ENCODE measurements at places on chromosomes 2 and 18.

DNA sequence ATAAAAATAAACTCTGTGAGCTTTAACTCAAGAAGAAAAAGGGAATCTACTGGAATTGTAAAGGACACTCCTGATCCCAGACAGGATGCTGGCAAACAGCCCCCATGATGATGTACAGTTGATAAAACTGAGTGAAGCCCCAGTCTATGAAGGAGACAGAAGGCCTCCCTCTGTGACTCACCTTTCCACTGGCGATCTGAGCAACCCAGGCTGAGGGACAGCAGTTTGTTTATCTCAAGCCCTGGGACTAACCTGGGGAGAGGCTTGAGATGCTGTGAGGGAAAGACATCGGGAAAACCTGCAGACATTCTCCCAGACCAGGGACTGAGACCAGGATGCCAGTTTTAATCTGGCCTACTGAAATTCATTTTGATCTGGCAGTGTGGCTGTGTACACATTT, 104.5 kb upstream of the CDH2 start:
- DNase-seq, result no peak

GRCh38 chr2:219386532-219387280, 1.0 kb downstream of the DNPEP start:
- DNase-seq, result no peak

DNA sequence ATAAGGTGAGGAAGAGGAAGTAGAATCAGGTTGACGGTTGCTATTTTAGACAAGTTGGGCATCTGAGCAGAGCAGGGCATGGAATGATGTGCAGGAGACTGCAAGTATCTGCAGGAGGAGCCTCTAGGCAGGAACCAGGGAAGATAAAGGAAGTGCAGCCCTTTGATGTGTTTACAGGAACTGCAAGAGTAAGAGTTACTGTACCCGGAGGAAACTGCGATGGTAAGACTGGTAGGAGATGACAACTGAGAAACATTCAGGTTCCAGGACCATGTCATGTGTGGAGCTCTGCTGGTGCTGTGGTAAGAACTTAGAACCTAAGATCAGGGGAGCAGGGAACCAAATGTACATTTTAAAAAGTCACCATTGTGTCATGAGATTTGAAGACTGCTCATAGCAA, 134.3 kb upstream of the STON1 start:
- DNase-seq, result no peak

- no peak for DNase-seq
Observed at GRCh38 chr2:233546101-233546500, 20.5 kb downstream of the USP40 start.

GRCh38 chr2:205056151-205056561, 510.9 kb downstream of the PARD3B start:
- no peak for DNase-seq

DNA sequence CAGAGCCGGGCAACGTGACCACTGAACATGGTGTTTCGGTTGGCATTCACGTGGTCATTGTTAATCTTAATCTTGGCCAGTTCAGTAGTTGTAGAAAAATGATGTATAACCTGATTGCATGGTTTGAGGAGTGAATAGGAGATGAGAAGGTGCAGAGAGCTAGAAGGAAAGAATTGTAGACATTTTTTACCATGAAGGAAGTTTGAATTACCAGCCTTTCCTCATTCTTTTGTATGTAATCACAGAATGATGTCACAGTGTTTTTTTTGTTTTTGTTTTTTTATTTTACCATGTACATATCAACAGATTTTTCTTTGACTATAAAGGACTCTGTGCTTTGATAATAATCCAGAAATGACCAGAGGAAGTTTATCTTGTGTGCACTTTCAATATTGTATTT, 126.3 kb downstream of the LTBP1 start:
- no peak for DNase-seq

GRCh38 chr2:21773168-21773567, 649.4 kb downstream of the TDRD15 start:
- DNase-seq, result no peak

DNA sequence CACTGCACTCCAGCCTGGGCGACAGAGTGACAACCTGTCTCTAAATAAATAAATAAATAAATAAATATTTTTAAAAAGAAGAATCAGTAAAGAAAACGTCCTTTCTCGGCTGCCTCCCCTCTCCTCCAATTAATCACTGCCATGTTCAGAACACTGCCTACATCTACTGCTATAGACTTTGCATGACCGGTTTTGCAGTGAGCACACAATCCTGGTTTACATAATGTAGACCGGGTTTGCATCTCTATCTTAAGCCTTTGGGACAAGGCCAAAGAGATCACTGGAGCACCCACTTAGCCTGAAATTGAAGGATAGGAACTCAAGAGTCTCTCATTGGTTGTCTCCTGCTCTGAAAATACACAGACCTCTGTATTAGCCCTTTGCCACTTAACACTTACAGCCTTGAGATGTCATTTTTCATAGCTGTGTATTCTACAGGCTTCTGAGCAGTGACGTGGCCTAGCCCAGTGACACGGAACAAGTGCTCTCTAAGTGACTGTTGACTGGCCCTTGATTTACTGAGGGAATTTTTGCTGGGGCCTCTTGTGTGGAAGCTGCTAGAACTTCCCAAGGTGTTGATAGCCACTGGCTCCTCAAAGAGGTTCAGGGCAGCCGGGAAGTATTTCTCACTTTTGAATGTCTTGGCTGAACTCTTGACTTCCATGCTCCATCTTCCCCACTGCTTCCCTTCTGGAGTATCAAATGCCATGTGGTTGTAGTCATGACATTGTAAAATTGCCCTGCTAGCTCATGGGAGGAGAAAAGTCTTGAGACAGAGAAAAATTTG, 45.3 kb upstream of the CCBE1 start:
- no peak for DNase-seq

DNA sequence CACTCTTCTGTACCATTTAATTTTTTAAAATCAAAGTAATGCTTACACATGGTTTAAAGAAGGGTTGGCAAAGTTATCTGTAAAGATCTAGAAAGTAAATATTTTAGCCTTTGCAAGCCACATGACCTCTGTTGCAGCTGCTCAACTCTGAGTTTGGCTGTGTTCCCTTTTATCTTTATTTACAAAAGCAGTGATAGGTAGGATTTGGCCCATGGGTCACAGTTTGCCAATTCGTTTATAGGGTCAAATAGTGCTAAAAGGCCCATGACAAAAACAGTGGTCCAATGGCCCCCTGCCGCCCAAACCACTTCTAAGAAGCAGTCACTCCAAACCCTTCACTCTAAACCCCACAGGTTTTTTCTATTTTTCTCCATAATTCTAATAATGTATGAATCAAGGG, 124.8 kb downstream of the PARD3B start:
- no peak for DNase-seq

DNA sequence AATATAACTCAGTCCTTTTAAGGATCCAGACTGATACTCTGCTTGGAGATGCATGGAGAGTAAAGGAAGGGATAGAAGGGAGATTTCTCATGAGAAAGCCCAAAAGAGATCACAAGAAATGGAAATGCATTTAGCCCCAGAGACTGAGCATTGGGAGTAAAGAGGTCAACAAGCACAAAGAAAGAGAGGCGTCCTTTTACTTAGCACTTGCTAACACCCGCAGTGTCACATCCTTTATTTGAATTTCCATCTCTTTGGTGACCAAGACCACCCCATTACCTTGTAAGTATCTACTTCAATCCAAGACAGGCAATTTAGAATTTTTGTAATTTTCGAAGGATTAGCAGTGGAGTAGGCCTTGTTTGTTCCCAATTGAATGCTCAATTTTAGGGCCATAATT, 111.8 kb upstream of the DCC start:
- no peak for DNase-seq

DNA sequence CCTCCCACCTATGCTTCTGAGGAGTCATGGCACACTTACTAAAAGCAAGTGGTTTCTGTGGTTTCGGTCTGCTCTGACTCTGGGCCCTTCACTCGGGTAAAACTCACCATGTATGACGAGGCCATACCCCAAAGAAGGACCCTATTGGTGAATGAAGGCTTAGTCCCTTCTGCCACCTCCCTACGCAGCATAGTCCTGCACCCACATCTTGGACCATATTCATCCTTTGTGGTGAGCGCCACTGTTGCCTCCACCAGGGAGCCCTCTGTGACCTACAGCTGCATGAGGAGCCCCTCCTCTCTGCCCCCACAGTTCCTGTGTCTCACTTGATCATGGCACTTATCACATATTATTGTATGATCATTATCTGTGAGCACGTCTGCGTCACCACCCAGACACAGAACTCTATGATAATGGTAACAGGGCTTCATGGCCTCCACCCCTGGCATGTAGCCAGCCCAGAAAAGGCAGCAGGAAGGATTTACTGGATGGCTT, 113.3 kb downstream of the TFCP2L1 start:
- DNase-seq, result no peak

- DNase-seq, result no peak
Observed at GRCh38 chr2:12402440-12403139, 314.1 kb upstream of the TRIB2 start.

GRCh38 chr2:71608441-71608840, 155.1 kb downstream of the DYSF start:
- no peak for DNase-seq

DNA sequence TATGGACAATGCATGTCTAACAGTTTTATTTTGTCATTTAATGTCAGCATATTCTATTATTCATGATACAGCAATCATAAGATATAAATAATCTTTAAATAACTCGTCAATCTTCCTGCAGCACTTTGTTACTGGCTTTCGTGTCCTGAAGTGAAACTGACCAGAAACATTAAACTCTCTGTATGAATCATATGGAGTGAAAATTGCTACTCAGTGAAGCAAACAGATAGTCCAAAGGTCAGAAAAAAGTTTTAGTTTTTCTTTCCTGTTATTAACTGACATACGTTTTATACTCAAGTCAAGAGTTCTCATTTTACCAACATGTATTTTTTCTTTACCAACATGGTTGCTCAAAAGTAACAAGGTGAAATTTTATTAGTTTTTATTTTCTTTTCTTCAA, 106.8 kb upstream of the GALNT5 start:
- no peak for DNase-seq

DNA sequence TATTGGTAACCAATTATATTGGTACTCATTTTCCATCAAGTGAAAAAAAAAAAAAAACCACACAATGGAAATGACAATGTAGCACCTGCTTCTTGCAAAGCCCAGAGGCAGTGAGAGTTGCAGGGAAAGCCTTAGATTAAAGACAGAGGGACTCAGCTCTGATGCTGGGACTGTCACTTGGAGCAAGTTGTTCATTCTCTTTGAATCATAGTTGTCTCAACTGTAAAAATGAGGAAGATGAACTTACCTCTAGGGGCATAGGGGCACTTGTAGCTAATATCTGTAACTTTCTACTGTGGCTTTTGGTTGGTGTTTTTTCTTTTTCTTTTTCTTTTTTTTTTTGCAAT, 81.4 kb upstream of the LPIN2 start:
- DNase-seq, result peak; percentile 6

Data from cerebellum (tissue), 4 donors.